ENCODE measurements at places on chromosomes 16 and 17.

DNA sequence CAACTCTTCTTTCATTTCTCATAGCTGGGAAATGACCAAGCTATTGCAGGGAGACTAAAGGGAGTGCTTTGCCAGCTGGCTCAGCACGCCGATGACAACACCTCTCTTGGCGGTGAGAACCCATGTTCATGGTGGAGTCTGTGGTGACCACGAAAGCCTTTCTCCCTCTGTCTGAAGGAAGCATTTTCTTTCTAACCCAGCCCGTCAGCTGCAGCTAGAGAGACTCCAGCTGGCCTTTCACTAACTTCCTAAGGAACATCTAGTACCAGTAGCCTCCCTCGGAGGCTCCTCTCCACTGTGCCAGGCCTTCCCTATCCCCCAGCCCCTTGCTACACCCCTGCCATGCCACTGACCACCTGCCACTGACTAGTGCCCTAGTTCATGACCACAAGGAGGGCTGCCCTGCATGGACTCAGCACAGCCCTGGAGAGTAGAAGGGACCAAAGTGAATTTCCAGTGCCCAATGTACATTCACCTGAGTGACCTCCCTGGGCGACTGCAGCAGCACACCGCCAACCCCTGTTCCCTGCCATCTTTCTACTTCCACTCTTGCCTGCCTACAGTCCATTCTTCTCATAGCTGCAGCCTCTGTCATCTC, 81.3 kb downstream of the CBLN1 start:
- no peak for DNase-seq

DNA sequence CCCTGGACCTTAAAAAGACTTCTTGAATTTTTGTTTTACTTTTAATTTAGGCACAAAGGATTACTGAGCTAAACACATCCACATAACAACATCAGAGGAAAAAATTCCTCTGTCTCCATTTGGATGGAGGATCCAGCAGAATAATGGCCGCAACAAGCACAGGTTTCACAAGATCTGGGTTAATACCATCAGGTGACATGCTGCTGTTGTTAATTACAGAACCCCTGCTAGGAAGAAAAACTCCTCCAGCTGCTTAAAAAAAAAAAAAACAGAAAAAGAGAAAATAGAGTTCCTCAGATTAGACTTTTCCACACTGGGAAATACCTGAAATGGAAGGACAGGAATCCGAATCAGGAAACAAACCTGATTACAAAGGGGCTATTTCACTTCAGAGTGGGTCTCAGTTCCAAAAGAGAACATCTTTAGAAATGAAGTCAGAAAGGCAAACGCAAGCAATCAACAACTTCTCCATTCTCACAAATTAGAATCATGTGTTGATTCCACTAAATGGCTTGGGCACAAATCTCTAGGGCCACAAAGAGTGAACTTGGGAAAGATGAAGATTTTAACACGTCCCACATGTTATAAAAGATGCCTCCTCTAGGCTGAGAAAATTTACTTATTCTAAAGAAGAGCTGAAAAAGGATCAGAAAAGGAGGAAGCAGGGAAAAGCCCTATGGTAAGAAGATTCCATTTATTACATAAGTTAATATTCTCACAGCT, 44.0 kb downstream of the SPOP start:
- no peak for DNase-seq

DNA sequence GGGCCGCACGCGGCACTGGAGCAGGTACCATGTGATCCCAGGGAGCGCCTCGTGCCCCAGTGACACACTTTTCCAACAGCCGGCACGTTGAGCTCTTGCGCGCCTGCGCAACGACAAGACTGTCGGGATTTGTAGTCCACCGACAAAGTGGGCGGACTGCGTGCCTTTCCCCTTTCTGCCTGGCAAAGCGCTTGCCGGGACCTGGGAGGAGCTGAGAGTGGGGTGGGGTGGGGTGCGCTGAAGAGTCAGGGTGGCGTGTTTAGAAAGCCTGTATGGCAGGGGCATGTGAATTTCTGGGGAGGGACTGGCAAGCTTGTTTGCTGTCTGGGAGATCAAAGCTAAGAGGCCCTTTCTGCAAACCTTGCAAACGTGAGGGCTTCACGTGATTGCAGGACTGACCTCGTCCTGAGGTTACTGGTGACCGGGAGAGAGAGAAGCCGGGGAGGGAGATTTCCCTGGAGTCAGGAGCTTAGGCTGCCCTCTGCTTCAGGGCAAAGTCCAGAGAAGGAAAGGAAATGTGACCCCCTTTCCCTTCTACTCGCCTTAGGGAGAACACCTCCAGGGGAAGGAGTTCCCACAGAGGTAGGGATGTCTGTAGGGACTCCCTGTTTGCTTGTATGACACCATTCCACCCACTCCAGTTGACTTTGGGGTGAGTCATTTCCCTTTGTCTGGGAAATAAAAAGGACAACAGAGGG, 429 bp upstream of the NR1D1 start:
- peak; percentile 90 for DNase-seq

- DNase-seq = no peak
Measured at GRCh38 chr17:46795379-46795952, 23.0 kb downstream of the WNT3 start.

DNA sequence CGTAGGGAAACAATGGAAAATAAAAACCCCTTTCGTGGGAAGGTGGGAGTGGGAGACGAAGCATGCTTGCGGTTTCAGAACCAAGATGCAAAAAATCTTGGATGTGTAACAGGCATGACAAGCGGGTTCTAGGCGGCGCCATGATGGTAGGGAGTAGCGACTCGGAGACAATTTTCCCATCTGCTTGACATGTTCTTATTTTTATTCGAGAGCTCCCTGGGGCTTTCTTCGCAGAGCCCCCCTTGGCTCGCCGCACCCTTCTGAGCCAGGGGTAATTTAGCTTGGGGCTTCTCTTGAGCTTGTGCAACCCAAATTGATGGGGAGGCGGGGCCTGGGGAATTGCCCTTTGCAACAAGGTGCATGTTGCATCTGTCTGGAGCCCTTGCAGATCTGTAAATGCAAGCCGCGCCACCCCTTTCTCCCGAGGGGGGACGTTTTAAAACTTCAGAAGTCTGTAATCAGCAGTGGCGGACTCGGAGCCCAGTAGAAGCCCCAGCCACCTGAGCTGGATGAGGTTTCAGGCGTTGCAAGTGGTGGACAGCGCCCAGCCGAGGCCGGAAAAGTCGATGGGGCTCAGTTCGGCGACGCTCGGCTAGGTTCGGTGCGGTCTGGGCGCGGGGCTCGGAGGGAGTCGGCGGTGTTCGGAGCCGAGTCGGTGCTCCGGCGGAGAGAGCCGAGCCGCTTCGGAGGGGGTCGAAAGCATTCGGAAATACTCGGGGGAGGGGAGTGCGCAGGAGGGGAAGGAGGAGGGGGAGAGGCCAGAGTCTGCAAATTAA, 2.9 kb downstream of the GNAO1 start:
- DNase-seq = peak; percentile 74

- DNase-seq = no peak
Measured at GRCh38 chr17:17064322-17064721, 22.1 kb downstream of the MPRIP start.

DNA sequence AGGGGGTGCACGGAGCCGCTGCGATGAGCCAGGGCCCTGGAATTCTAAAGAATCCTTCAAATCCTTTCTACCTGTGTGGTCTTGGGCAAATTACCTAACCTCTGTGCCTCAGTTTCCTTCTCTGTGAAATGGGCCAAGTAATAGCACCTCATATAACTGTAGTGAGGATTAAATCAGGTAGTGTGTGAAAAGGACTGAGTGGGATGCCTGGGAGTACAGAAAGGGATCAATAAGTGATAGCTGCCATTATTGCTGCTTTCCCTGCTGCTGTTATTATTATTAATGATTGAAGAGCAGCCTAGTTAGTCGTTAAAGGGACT, 958 bp downstream of the SCNN1G start:
- no peak for DNase-seq

- no peak for DNase-seq
Measured at GRCh38 chr16:24984101-24984500, 31.1 kb downstream of the ARHGAP17 start.

DNA sequence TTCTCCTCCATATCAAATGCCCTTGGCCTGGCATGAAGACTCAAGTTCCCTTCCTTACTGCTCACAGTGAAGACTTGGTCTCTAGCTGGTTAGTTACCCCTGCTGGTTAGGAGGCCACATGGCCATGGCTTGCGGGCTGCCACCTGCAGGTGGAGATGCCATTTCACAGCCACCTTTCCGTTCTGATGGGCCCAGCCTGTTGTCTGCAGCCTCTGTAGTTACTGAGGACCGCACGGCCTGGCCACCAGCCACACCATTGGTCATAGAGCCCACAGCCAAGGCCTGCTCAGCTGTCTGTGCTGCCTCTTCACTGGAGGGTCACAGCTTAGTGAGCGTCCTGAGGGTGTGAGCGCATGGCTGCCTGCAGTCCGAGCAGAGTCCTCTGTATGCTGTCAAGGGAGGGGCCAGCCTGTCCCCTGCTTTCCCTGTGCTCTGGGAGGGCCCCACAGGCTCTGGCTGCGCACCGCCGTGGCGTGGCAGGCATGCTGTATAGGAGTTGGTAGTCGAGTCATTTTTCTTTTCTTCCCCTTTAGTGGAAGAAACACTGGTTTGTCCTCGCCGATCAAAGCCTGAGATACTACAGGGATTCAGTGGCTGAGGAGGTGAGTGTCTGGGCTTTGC, 59.2 kb downstream of the PLD6 start:
- peak; percentile 26 for DNase-seq

DNA sequence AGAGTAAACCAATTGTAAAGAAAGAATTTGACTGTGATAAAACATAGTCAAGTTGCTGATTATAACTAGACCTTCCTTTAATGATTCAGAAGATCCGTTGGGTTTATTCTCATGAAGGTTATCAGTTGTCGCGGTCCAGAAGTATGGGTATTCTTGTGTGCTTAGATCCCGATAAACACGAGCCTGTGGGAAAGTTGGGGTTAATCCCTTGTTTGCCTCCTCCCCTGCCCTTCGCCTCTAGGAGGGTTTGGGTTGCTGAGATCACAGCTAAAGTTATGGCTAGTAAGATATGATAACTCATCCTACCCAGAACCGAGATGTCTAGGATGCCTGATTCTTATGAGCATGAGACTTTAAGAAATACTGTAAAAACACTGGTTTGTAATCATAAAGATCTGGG, 66.8 kb downstream of the GPRC5B start:
- DNase-seq = no peak

DNA sequence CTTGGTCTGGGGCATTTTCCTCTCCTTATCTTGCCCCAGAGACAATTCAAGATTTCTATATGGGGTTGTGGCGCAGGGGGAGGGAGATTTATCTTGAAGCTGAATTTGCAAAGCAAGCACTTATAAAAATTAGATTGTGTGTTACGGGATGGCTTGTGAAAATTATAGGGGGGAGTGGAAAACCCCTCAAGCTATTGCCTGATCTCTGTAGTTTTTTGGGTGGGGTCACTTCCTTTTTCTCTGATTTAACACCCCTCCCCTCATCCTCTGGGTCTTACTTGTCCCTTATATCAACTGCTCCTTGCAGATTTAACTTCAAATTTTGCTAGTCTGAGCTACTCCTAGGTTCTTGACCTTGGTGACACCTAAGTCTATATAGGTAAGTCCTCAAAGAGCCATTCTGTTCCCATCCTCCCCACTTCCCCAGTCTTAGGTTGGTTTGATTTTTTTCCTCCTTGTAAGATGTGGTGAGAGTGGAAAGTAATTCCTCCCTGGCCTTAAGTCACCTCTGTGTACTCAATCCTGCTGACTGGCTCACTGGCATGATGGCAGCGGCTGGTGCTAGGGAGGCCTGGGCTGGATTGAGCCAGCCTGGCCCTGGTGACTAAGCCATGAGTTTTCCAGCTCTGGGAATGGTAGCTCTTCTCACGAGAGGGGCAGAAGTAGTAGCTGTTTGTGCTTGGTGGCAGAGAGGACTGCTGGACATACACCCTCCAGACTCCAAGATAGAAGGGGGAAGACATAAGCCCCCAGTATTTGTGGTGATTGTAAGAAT, 2.3 kb downstream of the ARL4D start:
- DNase-seq = no peak

DNA sequence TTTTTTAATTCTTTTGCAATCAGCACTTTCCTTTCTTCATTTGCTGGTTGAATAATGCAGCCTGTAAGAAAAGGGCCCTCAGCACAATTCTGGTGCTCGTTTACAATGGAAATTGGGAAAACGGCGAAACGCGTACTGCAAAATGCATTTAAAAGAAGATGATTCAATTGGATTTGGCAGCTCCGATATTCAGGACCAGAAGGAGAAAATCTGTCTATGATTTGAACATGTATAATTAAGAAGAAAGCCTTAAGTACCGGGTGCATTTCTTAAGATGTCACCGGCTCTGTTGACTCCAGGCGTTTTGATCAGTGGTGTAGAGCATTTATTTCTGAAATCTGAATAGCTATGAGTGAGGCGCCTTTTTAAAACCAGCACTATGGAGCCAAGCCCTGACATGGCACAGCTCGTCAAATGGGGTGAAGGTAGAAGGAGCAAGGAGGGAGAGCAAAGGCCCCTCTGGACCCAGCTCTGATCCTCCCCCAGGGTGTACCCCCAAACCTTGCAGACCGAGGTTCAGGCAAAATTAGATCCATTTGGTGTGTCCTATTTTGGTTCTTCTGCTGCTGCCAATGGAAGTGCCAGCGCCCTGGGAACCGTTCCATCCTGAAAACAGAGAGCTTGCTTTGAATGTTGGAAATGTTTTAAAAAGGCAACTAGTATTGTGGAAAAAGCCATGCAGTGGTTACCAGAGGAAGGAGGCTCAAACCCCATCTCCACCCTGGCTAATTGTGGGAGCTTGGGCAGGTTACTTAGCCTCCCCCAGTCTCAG, 161.4 kb upstream of the RPL38 start:
- no peak for DNase-seq

GRCh38 chr17:4340914-4341615, 25.4 kb downstream of the UBE2G1 start:
- DNase-seq = no peak

GRCh38 chr17:63984236-63984635, 11.5 kb upstream of the SCN4A start:
- no peak for DNase-seq
